ENCODE measurements at places on chromosomes 4 and X.

GRCh38 chr4:145681956-145682355 is 2.0 kb downstream of the C4orf51 start:
- DNase-seq = no peak

DNA sequence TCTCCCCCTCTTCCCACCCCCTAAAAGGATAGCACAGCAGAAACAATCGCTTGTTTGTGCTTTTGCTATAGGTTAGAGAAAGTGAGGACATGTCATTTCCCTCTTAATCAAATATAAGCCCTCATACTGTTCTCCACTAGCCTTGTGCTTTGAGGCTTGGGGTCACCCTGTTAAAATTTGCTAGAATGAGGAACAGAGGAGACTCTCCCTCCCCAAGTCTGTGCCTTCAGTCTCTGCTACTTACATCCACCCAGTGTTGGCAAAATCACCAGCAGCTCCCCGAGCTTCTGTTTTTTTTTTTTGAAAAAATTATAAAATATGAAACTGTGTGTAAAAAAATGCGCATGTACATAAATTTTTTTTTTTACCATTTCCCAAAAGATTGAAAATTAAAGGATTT is 19.3 kb downstream of the KLF3 start:
- DNase-seq = no peak

- DNase-seq = no peak
These were observed 96.7 kb downstream of the SRPX start for GRCh38 chrX:38124000-38124399.

DNA sequence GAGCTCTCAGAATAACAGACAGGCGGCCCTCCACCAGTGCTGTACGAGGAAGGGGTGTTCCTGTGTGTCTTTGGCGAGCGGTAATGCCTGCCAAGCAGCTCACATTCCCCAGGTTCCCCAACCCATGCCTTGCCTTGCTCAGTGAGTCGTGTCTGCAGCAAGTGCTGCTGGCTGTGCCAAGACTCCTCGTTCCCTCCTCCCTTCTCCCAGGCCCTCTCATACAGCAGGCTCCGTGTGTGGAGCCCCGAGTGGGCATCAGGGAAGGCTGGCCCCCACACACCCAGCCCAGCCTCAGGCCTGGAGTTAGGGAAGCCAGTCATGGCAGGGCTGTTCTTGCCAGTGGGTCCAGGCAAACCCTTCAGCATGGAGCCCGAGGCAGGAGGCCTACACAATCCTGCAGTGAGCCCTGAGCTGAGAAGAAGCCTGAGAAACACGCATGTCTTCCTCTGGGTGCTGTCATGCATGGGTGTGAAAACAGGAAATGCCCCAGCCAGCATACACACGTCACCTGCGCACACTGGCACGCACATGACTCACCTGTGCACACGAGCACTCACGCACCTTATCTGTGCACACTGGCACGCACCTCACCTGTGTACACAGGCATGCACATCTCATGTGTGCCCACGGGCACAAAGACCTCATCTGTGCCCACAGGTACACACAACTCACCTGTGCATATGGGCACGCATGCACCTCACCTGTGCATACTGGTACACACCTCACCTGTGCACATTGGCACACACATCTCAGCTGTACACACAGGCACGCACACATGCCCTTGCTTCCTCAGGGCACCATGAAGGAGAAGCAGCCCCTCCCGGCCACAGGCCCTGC is 238.7 kb downstream of the DHRSX start:
- no peak for DNase-seq

DNA sequence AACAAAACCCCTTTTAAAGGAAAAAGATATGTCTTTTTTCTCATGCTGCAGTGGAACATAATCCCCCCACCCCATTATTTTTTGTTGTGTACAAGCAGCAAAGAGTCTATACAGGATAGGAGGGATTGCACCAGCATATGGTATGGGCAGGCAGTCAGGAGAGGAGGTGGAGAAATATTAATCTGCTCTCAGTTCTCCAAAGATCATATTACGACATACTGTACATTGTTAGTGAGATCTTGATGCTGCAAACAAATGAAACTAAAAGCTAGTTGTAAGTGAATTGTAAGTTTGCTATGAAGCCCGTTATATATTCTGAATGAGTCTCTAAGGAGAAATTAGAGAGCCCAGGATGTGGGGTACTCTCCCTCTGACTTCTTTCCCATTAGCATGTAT is 75.3 kb downstream of the RAPGEF2 start:
- DNase-seq = no peak

- no peak for DNase-seq
These were observed 534.4 kb downstream of the SPRY1 start for GRCh38 chr4:123930996-123931395.

- DNase-seq = no peak
These were observed 14.1 kb upstream of the SYTL4 start for GRCh38 chrX:100745806-100746537.

DNA sequence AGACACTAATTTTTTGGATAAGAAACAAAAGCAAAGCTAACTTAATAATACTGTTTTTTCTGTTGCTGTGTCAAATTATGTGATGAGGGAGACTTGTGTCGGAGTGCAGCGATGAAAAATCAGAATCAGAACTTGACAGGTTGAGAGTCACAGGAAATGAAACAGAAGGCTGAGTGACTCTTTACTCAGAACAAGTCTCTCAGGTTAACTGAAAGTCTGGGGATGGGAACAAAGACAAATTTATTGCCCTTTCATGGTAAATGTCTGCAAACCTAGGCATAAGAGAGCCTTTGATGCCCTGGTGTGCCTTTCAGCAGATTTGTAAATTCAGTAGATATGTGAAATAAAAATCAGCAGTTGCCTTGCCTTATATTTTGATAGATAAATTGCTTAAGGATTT is 96.0 kb downstream of the ADGRL3 start:
- DNase-seq = no peak

DNA sequence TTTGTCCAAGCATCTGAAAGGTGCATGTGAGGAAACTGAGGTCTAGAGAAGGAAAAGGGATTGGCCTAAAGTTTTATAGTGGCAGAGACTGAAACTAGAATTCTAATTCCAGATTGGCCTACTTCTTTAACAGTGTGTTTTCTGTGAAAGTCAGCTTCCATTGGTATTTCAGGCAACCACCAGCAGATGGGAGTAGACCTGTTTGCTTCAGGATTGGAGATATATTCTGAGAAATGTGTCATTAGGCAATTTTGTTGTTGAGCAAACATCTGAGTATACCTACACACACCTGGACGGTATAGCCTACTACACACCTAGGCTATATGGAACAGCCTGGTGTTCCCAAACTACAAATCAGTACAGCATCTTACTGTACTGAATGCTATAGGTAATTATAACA is 207.3 kb upstream of the RADX start:
- DNase-seq = no peak

- DNase-seq = no peak
These were observed 681.4 kb downstream of the GABRG1 start for GRCh38 chr4:45442466-45442865.

- no peak for DNase-seq
These were observed 24.0 kb downstream of the PLRG1 start for GRCh38 chr4:154526151-154526550.

GRCh38 chr4:819401-820229 is 6.3 kb downstream of the CPLX1 start:
- no peak for DNase-seq

- DNase-seq = no peak
These were observed 187.7 kb upstream of the TAPT1 start for GRCh38 chr4:16413814-16414555.

DNA sequence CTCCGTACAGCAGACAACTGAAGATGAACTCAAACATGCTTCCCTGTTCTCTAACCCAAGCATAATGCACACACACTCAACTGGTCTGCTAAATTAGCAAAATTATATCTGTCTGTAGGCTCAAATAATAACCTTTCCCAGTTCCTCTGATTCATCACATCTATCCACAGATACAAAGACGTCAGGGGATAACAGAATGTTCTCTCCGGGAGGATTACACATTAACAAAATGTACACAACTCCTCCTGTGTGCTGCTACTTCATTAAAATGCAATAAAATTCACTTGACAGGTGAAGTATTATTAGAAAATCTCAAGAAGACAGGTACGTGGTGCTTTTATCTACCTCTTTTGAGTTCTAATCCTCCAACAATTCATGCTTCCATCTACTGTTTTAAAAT is 57.4 kb downstream of the FAT1 start:
- no peak for DNase-seq

- DNase-seq = no peak
These were observed 85.5 kb downstream of the DRD5 start for GRCh38 chr4:9866931-9867330.

DNA sequence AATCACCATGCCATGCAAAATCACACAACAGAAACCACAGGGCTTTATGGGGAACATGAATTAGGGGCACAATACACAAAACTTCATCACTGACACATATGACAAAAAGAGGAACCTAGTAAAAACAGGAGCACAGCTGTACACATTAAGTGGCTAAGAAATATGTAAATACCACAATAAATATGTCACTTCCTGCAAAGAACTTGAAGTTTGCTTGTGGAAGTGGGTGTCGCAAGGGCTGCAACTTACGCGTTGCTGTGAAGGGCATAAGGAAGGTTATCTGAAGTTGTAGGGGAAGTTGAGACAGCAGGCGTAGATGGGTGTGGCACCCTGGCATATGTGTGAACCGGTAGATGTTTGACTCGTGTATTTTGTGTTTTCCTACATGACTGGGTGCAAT is 42.4 kb downstream of the CLCN4 start:
- DNase-seq = no peak

GRCh38 chrX:100413229-100413628 is 3.2 kb upstream of the PCDH19 start:
- peak; percentile 55 for DNase-seq

DNA sequence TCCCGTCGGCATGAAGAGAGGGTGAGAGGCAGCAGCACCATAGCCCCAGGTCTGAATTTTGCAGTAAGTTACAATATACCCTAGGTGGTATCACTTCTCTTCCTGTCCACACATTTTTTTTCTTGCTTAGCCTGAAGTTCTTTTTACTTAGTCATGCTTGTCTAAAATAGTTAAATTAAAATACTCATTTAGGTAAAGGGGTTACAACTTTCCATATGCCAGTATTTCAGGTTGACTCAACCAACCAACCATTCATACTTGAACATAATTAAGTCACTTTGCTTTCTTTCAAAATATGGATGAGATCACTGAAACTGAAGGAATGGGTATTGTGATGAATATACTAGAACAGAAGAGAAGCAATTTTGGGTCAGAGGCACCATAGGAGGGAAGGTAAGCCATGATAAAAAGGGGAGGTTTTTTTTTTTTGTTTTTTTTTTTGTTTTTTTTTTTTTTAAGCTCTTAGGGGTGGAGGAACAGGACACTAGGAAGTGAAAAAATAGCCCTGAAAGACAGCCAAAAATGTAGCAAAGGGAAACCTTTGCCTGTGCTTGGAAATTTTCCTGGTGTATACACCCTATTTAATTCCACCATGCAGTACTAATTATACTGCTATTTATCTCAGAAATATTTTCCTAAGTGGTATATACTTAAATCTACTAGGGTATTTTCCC is 41.8 kb downstream of the RPS6KA3 start:
- peak; percentile 78 for DNase-seq

DNA sequence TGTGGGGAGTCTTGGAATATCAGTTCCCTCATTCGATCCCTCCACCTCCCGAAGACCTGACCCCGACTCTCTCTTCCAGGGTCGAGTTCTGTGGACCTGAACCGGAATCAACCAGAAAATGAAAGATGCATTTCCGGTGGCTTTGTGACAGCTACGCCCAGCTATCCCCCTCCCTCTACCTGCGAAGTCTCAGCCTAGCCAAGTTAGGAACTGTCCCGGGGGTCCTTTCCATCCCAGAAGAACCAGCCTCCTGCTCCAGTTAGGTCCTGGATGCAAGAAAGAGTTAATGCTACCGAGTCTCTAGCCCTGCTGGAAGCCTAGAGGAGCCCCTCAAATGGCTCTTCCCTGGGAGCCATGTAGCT is 13.4 kb upstream of the ETDC start:
- DNase-seq = no peak

DNA sequence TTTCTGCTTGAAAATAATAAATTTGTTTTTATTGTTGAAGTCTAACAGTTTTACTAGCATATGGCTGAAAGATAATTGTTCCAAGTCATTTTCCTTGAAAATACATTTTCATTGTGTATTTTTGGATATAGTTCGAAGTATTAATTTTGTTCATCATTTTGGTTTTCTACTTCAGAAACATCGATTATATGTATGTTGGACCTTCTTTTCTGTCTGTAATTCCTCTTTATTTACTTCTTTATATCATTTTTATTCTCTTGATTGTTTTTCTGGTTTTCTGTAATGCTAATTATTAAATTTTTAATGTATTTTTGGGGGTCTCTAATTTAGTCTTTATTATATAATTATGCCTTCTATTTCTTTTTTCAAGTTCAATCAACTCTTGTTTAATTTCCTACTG is 407.1 kb upstream of the FRG1 start:
- DNase-seq = no peak

DNA sequence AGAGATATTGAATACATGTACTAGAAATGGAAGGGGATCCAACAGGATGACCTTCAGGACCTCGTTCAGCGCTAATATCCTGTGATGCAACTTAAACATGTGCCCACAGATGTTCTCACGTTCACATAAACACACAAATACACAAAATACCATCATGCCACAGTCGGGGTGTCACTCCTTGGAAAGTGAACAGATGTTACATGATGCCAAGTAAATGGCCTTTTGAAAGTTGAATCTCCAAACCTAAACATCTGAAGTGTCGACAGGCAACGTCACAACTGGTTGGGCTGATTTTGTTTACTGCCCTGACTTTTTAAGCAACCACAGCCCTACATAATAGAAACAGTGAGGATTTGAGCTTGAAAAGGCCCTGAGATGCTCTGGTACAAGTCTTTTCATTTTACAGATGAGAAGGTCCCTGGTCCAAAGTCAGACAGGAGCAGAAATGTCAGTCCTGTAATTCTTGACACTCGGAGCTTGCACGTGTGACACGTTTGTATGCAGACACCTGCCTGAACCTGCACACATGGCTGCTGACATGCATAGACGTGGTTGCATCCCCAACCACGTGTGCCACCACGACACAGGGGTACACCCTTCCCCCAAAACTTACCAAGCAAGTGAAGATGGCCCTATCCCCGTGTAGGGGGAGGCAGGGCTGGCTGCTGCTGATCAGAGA is 23.5 kb upstream of the BCORL1 start:
- DNase-seq = no peak

DNA sequence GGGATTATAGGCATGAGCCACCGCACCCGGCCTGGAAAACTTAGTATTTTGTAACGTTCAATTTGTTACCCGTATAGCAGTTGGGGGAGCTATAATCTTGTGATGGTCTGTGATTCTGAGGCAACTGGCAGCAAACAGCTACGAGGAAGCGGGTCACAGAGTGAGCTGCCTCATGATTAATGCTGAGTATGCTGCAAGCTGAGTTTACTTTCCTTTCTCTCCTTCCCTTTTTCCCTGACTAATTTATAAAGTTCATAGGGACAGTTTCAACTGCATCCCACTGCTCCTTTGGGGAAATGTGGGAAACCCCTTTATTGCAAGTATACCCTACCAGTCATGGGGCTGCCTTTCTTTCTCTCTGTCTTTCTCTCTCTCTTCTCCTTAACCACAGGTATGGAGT is 17.7 kb upstream of the ELOVL6 start:
- DNase-seq = no peak
